RCC 7860 (cell line): ENCODE measurements at places on chromosomes 3 and 15.

- no peak for DNase-seq
These were observed 405.9 kb downstream of the SOX2 start for GRCh38 chr3:182117583-182117982.

DNA sequence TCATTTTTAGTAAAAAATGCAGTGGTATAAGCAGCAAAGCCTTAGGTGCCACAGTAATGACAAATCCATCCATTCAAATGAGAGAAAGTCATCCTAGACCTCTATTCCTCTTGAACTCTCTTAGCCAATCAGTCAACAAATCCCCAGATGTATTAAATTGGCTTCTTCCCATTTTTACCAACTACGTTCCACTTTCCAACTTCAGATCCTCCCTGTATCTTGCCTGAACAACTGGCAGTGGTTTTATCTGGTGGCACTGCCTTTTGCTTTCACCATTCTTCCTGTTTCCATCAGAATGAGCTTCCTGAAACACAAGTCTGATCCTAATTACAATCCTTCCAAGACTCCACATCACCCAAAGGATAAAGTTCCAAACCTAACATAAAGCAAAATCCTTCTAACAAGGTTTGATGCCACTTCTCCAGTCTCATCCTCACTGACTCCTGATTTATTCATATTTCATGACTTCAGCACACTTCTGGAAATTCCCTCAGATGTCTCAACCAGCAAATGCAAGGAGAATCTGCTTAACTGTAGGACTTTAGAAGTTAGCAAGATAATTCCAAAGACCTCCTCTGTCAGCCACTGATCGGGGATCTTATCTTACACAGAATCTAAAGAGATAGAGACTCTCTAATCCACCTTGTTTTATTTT, 69.8 kb upstream of the SLC4A7 start:
- peak; percentile 37 for DNase-seq

DNA sequence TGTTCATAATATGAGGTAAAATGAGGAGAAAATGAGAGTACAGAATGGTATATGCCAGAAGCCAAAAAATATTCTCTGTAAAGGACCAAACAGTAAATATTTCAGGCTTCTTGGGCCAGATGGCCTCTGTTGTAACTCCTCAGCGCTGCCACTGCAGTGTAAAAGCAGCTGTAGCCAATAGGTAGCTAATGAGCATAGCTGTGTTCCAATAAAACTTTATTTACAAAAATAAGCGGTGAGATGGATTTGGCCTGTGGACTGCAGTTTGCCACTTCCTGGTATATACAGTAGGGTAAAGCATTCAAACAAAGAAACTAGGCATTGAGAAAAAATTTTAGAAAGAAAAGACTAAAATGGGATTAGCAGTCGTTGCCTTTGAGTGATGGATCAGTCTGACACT, 51.5 kb downstream of the BFSP2 start:
- no peak for DNase-seq

DNA sequence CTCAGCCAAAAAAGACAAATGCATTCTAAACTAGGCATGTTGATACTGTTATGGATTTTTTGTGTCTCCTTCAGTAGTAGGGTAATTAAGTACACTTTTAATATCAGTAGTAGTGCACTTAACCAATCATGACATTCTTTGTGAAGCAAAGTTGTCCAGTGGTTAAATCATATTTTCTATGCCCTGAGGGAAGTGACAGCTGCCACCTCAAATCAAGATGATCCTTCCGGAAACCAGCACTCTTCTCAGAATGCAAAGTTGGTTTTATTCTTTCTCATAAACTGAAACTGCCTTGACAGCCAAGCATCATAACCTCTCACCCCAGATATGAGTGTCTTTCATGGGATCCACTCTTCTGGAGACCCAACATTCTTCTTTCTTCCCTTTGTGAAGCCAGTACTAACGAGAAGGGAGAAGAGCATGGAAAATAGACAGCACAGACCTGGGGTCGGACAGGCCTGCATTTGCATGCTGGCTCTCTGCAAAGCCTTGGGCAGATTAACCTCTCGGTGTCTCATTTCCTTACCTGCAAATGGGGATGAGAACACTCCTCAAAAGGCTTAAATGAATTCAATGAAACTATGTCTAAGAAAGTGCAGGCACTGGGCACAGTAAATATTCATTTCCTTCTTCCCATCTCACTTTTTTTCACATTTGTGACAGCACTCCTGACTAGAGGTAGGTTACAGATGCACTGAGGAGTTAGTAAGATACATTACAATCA, 13.2 kb downstream of the AAGAB start:
- no peak for DNase-seq

DNA sequence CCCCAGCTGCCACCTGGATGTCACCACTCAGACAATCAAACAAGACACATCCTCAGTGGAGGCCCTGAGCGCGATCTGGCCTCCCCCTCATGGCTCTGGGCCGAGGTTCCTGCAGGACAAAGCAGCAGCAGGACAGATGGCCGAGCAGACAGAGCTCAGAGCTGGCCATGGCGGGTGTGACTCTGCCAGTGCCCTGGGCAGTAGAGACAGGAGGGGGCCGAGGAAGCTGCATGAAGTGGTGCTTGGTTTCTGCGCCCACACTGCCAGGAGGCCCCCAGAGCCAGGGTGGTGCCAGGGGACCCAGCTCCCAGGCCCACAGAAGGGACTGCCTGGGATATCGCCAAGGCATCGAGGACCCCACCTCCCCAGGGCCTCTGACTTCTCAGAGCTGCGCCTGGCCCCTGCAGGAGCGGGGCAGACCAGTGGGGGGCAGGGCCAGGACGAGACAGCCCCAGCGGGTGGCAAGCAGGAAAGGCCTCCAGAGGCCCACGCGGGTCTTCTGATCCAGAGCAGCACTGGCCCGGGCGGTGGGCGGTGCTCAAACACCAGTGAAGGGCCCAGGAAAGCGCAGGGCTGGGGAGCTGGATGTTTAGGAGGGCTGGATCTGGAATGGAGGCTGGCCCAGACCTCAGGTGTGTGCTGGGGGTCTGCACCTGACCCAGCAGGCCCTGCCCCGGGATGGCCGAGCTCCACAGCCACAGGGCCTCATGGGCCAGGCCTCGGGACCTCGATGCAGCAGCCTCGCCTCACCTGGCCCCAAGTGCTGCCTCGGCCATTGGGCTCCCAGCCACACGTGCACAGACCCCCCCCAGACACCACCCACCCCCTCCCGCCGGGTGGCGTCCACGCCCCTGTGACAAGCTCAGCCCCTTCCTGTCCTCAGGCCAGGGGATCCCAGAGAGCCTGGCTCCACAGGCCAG, 76.0 kb downstream of the GOLGA8G start:
- DNase-seq: no peak

DNA sequence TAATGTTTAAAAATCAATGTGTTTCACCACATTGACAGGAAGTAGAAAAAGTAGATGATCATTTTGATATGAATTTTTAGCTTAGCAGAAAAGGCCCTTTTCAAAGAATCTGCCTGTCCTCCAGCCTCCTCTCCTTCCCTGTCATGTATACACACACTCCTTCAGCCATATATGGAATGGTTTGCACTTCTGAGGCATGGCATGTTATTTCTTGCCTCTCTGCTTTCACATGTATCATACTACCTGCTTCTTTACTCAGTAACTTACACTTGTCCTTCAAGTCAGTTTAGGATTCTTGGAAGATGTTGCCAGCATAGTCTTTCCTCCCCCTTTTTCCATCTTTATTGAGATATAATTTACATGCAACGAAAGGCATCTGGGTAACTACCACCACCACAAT, 79.0 kb downstream of the REC114 start:
- DNase-seq: no peak

DNA sequence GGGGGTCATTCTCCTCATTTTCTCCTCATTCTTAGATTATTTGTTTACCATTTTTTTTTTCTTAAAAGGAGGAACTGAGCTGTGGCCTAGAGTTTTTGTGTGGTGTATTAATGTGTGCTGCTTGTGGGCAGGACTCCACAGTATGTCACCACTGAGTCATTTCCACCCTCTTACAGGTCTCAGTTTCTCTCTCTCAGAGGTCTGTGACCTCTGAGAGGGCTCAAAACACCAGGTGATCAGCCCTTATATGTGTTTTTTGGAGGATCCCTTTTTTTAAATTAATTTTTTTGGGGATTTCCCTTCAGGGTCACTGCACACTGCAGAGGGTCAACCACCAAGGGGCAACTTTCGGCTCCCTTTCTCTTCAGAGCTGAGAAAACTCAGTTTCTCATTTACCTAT, 166.4 kb downstream of the SUCNR1 start:
- DNase-seq: no peak

DNA sequence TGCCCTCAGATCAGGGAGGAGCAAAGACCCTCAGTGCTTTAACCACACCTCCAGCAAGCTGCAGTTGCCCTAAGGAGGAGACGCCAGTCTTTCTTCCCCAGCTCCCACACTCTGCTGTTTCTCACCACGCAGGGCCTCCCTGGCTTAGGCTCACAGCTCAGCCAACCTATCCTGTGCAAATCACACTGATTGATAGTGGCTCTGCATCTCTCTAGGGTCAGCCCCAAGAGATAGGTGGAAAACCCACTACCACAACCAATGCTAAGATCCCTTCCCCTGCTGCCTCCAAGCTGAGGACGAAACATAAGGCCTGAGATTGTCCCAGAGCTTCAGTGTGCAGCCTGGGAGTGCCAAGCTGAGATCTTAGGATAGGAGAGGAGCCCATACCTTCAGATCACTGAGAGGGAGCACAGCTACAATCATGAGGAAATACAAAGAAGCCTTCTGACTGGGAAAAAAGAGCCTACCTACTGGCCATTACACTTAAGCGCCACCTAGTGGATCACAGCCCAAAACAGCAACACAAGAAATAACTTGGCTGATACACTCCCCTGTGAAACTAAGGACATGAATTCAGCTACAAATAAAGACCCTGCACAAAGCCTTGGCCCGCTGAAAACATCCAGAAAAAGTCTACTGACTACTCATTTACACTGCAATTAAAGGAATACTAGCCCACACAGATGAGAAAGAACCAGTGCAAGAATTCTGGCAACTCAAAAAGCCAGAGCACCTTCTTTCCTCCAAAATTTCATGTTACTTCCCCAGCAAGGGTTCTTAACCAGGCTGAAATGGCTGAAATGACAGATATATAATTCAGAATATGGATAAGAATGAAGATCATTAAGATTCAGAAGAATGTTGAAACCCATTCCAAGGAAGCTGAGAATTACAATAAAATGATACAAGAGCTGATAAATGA, 271.5 kb upstream of the DCBLD2 start:
- peak; percentile 62 for DNase-seq

- DNase-seq: no peak
These were observed 337.8 kb upstream of the CBLB start for GRCh38 chr3:106206613-106207012.

GRCh38 chr3:3783696-3784095, 15.5 kb upstream of the LRRN1 start:
- no peak for DNase-seq

DNA sequence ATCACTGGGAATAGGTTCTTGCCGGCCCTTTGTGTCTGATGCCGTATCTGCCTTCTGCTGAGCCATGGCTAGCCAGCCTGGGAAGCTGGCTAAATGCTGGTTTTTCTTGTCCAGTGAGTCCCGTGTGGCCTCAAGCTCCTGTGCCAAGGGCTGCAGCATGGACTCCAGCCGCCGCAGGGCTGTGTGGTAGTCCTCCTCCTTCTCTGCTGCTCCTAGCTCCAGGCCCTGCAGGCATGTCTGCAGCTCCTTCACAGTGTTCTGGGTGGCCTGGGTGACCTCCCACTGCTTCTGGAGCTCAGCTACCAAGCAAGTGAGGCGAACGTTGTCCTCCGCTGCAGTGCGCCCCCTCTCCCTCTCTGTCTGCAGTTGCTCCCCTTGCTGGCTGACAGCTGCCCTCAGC, 24.9 kb downstream of the CXCR6 start:
- no peak for DNase-seq

DNA sequence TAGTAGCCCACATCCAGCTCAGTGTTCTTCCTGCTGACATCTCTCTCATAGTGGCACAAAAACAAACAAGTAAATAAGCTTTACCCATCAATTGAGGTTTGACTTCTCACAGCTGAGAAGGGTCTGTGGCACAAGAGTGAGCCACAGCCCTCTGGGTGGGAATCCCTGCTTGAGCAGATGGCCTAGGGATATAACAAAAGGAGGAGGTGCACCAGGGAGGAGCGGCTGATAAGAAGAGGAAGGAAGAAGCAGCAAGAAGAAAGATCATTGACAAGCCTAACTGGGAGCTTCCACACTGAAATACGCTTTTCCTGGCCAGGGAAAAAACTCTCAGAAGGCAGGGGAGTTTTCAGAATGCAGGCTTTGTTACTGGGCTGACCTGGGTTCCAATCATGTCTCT, 279.8 kb downstream of the UACA start:
- DNase-seq: no peak

- no peak for DNase-seq
These were observed 152.9 kb downstream of the SLCO3A1 start for GRCh38 chr15:92006186-92007028.

DNA sequence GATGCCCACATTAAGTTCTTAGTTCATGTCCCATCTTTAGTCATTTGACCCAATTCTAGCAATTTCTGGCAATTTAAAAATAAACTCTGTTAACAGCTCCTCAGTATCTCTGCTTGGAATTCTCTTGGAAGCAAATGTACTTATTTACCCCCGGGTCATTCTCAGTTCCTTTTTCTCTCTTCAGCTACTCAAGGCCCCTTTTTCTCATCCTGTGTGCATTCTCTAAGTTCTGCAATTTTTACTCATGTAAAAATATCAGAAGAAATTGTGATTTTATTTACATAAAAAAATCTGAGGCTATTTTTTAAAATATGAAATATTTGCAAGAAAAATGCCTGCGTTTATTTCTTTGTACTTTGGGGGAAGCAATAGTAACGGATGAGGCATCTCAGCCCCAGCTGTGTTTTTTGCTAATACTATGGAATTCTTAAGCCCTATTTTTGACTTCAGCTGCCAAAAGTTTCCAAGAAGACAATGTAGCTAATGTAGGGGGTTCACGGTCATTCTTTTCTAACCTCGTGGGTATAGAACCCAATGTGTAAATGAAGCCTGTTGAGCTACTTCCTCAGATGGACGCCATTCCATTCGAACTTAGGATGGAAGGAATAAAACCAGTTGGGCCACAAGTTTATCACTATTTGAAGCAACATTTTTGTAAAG, 20.0 kb downstream of the CERS3 start:
- no peak for DNase-seq

DNA sequence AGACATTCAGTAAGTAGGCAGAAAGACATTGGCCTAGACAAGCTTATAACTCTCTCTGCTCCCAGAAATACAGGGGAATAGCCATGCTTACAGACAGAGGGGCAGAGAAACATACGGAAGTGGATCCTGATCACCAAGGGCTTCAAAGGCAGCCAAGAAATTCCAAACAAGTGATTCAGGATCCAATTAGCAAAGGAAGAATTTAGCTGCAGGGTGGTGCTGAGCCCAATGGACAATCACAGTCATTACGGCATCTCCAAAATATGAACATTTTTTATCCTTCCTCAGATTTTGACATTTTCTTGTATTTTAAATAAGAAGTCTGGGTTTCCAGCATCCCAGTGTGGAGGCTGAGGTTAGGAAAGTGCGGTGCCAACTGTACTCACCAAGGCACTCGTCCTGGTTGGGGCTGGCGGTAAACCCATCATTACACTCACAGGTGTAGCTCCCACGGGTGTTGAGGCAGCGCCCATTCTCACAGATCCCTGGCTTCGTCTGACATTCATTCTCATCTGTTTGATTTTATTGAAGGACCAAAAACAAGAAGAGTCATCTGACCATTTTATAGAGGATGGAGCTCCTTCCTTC, 96.8 kb downstream of the DUT start:
- DNase-seq: no peak

- DNase-seq: no peak
These were observed 5.2 kb upstream of the CXCR6 start for GRCh38 chr3:45938043-45938435.
